ENCODE measurements at places on chromosomes 2 and 18.

GRCh38 chr2:10309286-10309685 lies 6.6 kb downstream of the HPCAL1 start:
- DNase-seq: no peak

GRCh38 chr2:875687-876615 lies 74.7 kb upstream of the SNTG2 start:
- DNase-seq: no peak

GRCh38 chr2:32772638-32773447 lies 145.0 kb downstream of the TTC27 start:
- DNase-seq: peak; percentile 39

DNA sequence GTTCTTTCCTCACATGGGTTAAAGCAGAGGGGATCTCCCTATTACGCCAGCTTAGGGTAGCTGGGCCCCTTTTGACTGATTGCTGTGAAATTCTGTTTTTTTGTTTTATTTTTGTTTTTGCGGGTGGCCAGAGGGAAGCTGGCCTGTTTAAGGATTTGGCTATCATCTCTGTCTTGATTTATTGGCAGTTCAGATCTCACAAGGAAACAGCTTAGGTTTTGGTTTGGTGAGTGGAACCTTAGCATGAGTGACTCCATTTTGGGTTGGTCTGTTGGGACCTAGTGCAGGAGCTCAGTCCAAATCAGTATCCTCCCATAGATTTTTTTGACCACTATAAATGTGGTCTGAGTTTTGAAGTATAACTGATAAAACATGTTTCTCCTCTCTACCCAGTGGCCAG lies 25.6 kb upstream of the NTSR2 start:
- no peak for DNase-seq

DNA sequence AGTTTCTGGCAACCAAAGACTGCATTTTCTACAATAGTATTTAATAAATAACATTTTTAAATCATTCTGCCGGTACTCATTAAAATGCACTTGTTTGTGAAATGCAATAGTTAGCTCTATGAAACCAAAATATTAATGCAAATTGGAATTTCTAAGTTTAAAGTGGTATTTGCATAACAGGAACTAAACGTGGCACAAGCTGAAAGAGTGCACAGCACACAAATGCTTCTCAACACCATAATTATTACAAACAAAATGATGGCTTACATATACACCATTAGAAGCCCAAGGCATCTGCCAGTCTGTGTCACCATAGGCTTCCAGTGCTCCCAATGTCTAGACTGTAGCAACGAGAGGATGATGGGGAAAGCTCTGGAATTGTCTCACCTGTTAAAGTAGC lies 280.5 kb downstream of the TCF4 start:
- DNase-seq: no peak

DNA sequence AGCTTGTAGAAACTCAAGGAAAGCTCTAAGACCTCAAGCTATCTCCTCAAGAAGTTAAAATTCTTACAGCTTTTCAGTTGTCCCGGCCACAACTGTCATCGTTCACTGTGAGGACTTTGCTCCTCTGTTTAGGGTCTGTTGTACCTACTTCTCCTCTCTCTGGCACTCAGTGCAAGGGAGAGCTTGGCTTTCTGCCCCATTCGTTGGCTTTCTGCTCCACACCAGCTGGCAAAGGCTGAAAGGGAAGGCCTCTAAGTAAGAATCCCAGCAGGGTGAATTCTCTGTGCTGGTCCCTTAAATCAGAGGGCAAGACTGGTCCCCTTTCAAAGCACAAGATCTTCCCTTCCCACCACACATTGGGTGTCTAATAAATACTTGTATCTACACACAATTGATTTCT lies 17.3 kb downstream of the ZBTB7C start:
- DNase-seq: no peak

- no peak for DNase-seq
These were observed 80.0 kb upstream of the CPO start for GRCh38 chr2:206859330-206859739.

GRCh38 chr18:260547-260946 lies 7.3 kb downstream of the THOC1 start:
- DNase-seq: no peak

GRCh38 chr18:65439188-65439587 lies 311.6 kb upstream of the CDH7 start:
- DNase-seq: no peak

DNA sequence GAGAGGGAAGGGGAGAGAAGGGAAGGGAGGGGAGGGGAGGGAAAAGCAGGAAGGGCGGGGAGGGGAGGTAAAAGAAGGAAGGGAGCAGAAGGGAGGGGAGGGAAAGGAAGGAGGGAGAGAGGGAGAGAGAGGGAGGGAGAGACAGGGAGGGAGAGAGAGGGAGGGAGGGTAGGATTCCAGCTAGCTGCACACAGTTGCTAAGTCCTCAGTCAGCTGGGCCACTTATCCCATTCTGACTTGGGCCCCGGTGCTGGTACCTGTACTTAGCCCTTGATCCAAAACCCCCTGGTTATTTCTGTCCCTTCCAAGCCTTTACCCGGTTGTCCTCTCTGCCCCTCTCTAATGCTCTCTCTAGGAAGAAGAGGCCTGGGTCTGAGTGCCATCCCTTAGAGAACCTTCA lies 211.4 kb downstream of the TTC32 start:
- DNase-seq: no peak

GRCh38 chr2:126429103-126429502 lies 226.9 kb upstream of the GYPC start:
- no peak for DNase-seq

DNA sequence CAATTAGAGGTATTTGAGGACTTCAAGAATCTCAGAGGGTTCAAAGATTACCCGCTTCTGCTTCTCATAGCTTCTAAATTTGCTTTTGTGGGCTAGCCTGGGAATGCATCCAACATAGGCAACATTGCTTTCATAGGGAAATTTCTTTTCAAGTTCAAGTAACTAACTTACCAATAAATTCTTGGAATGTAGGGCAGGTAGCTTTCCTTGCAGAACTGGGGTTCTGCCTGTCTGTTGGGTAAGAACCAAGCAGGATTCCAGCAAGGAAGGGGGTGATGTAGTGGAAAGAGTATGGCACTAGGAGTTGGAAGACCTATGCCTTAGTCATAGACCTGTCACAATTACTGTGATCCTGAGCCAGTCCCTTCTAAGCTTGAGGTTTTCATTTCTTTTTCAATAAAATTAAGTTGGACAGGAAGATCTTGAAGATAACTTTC lies 164.1 kb downstream of the FHOD3 start:
- no peak for DNase-seq

GRCh38 chr2:176137906-176138305 lies 8.4 kb downstream of the HOXD8 start:
- DNase-seq: no peak

DNA sequence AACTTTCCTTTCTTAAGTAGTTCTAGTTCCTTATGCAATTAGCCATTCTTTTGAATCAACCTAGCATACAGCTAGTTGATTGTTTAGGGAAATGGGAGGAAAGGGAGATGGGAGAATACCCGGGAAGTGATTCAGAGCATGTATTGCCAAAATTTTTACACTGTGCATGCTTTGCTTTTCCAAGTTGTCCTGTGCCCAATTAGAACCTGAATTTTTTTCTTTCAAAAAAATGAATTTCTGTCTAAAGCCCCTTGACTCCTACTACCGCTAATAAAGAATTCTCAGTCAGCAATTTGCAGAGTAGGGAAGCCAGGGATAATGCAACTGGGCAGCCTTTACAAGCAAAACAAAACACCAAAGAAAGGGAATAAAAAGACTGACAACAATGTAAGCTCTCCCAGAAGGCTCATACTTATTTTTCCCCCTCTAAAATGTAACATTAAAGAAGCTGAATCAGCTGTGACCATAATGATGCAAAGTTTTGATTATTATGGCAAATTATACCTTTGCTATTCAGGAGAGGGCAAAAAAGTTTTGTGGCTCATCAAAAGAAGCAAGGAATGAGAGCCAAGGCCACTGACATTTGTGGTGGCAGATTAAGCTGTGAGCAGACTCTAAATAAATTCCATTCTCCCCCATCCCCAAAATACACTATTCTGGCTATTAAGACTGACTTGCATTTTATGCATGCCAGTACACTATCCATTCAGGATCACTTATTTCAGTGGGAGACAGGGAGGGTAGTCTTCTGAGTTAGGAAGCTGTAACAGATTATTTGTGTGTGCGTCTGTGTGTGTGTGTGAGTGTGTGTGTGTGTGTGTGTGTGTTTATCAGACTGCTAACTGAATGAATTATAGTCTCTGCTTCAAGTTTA lies 174.3 kb downstream of the ERBB4 start:
- no peak for DNase-seq

GRCh38 chr2:135797497-135798274 lies 39.3 kb downstream of the LCT start:
- peak; percentile 26 for DNase-seq

GRCh38 chr2:127811397-127812321 lies 688 bp upstream of the WDR33 start:
- DNase-seq: no peak

DNA sequence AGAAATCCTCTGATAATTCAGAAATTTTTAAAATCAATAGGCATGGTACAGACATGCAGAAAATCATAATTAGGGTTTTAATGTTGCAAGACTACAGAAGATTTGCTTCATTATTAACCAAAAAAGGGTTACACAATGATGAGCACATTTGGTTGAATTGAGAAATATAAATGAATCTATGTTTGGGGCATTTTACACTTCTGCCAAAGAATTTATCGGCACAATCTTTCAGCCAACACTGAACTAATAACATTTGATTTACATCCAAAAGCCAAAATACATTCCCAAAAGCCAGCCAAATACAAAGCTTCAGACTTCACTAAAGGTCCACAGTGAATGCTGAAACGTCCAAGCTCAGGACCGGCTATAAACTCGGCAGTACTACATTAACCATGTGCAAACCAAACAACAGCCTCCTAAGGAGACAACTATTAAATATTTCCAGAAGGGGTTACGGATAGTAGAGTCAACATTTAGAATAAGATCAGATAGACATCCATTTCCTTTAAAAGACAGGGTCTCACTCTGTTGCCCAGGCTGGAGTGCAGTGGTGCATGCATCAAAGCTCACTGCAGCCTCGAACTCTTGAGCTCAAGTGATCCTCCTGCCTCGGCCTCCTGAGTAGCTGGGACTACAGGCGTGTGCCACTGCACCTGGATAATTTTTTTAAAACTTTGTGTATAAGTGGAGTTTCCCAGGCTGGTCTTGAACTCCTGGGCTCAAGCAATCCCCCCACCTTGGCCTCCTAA lies 29.4 kb downstream of the SPRED2 start:
- DNase-seq: no peak

GRCh38 chr2:67871686-67872412 lies 191.0 kb downstream of the C1D start:
- no peak for DNase-seq

GRCh38 chr2:232569541-232569940 lies 19.1 kb downstream of the EIF4E2 start:
- no peak for DNase-seq

GRCh38 chr2:425243-425642 lies 137.4 kb upstream of the ALKAL2 start:
- DNase-seq: no peak

GRCh38 chr2:128589681-128590080 lies 271.0 kb upstream of the HS6ST1 start:
- DNase-seq: no peak

- no peak for DNase-seq
These were observed 66.9 kb downstream of the STK25 start for GRCh38 chr2:241441492-241441891.

DNA sequence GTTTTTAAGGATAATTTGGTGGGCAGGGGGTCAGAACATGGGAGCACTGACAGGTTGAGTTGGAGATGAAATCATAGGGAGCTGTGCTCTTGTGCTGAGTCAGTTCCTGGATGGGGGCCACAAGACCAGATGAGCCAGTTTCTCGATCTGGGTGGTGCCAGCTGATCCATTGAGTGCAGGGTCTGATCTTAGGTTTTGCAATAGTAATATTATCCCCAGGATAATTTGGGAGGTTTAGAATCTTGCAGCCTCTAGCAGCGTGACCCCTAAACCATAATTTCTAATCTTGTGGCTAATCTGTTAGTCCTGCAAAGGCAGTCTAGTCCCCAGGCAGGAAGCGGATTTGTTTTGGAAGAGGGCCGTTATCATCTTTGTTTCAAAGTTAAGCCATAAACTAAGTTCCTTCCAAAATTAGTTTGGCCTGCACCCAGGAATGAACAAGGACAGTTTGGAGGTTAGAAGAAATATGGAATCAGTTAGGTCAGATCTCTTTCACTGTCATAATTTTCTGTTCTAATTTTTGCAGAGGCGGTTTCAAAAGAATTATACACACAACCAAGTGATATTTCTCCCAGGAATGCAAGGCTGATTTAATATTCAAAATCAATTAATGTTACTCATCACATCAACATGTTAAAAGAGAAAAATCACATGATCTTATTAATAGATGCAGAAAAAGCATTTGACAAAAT lies 23.0 kb downstream of the DBI start:
- DNase-seq: no peak

DNA sequence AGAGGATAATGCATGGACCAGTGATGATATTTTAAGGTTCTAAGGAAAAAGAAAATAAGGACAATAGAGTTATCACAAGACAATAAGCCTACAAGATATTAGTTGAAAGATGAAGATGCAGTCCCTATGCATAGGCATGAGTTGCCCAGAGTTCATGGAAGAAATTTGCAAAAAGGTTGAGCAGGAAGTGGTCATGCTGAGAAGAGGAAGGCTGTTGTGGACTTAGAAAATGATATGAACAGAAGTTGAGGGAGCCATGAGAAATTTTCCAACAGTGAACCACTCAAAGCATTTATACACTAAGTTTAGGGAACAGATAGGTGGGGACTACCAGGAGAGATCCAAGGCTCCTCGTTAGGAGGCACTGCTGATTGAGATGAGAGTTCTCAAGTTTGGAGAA lies 3.5 kb downstream of the OSBPL6 start:
- DNase-seq: no peak

GRCh38 chr2:80141007-80141726 lies 163.4 kb downstream of the LRRTM1 start:
- DNase-seq: no peak

GRCh38 chr2:239156516-239157265 lies 244.1 kb downstream of the HDAC4 start:
- DNase-seq: no peak

DNA sequence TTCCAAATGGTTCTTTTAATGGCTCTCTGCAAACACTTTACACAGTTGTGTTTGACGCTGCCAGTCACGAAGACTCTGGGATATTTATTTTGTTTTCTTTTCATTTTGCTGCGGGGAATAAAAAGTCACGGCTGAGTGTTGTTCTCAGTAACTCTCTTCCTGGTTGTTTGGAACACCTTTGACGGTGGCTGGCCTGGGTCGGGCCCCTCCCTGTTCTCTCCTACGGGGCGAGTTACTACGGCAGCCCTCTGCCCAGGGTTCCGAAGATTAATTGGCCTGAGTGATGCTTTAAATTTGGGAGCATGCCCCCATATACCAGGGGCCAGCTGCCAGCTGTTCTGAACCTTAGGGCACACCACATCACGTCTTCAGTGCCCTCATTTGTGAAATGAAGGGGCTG lies 84.7 kb downstream of the GATA6 start:
- no peak for DNase-seq

DNA sequence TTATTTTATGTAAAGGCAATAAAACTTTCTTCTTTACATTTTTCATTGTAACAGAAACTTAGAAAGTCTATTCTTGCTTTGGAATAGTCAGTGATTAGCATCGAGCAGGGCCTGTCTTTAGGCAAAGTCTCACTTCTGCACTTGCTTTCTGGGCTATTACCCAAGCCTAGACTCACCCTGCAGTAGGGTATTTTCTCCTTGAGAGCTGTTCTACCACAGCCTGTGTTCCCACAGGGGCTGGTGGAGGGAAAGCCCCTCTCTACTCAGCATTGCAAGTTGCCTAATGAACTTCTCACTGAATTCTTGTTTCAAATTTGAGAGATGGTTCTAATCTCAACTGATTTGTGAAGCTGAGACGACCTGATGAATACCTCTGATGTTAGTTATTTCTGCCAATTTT lies 111.7 kb upstream of the KLHL14 start:
- DNase-seq: no peak
